ENCODE measurements at places on chromosomes 11 and 22.

GRCh38 chr11:134149371-134149770 lies 74.4 kb downstream of the NCAPD3 start:
- no peak for DNase-seq

DNA sequence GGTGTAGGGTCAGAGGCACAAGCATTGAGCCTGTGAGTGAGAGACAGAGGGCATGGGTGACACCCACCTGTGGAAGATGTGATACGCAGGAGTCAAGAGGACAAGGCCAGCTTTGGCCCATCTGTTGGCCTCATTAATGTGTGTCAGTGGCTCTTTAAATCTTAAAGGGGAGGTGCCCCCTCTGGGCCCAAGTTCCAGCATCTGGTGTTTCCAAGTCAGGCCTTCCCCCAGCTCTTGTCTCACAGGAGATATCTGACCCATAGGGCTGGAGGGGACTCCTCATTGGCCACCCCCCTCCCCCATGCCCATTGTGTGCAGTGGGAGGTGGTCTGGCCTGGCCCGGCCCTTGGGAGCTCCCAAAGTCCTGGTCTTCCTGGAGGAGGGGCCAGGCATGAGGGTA lies 8.9 kb downstream of the KCNK7 start:
- no peak for DNase-seq

- peak; percentile 90 for DNase-seq
Observed at GRCh38 chr11:131002145-131002544, 85.9 kb upstream of the SNX19 start.

GRCh38 chr11:65802841-65803240 lies 16.0 kb downstream of the OVOL1 start:
- no peak for DNase-seq

- no peak for DNase-seq
Observed at GRCh38 chr11:45233804-45234170, 52.4 kb downstream of the SYT13 start.

GRCh38 chr11:70032943-70033710 lies 45.0 kb upstream of the ANO1 start:
- DNase-seq: no peak

DNA sequence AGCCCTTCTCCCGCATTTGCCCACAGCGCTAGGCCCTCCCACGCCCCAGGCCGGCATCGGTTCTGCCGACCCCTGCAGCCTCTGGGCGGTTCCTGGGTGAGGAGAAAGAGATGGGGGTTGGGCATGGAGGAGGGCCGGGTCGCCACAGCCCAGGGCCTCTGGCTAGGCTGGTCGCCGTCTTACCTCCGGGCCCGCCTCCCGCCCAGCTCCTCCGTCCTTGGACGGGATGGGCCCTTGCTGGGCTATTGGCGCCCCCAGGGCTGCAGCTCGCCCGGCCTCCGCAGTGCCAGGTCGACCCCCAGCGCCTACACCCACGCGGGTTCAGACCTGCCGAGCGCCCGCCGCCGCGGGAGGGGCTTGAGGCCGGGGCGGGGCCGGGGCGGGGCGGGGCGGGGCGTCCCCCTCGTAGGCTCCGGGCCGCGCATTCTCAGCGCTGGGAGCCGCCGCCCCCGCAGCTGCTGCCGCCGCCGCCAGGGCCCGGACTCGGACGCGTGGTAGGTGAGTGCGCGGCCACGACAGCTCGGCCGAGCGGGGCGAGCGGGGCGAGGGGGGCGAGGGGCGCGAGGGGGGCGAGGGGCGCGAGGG lies at the start of gene CD151:
TSS of gene CD151 (plus strand) at position 424 of the 585 bp plus-strand sequence. CDS start 3,118 bp downstream, outside the sequence.
- no peak for DNase-seq

DNA sequence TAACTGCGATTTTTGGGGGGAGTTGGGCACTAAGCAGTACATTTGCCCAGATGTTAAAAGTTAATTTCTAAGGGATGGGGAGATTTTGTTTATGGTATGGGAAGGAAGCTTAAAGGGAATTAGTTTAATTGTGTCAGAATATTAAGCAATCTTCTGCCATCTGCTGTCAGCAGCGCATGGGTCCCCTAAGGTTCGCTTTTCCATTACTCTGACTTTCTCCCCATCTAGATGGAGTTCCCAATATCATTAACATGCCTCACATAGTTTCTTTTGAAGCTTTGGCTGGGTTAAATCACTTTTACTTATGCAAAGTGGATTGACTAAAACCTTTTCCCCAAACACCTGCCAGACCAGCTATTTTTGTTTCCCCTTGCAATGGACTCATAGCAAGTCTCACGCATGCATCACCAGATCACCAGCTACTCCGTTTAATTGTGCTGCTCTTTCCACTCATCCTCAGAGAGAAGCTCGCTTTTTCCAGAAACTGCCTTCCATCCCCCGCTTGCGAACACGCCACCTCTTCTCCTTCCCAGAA lies 172.7 kb downstream of the FAT3 start:
- no peak for DNase-seq

DNA sequence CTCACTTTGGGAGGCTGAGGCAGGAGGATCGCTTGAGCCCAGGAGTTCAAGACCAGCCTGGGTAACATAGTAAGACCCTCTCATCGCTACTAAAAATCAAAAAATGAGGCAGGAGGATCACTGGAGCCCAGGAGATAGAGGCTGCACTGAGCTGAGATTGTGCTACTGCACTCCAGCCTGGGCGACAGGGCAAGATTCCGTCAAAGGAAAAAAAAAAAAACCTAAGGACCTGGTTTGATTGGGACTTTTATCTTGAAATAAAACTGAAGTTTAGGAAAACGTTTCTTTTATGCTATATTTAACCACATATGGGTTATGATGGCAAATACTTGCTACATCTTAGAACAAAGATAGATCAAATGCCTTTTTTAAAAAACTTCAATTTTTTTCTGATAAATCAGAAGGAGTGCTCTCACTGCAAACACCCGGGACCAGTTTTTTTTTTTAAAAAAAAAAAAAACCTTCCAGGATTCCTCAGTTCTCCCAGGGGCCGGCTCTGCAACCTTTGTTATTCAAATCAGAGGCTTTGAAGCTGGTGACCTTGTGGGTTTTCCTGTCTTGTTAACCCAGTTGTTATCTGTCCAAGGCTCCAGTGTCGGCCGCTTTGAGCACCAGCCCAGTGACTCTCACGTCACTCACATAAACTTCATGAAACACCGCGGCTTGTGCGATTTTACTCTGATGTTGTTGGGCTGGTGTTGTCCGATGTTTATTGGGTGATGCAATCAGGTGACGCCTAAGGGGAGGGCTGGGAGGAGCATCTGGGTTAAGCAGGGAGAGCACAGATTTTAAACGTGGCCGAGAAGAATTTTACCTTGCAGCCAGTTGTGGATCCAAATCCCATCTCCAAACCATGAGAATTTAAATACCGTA lies 24.7 kb upstream of the SLC22A12 start:
- peak; percentile 91 for DNase-seq

GRCh38 chr22:37559901-37560607 lies at the start of gene CDC42EP1:
Gene CDC42EP1, plus strand, starts transcription at chr22:37560480. Its CDS starts 5,870 bp downstream, at chr22:37566350.
- peak; percentile 34 for DNase-seq

DNA sequence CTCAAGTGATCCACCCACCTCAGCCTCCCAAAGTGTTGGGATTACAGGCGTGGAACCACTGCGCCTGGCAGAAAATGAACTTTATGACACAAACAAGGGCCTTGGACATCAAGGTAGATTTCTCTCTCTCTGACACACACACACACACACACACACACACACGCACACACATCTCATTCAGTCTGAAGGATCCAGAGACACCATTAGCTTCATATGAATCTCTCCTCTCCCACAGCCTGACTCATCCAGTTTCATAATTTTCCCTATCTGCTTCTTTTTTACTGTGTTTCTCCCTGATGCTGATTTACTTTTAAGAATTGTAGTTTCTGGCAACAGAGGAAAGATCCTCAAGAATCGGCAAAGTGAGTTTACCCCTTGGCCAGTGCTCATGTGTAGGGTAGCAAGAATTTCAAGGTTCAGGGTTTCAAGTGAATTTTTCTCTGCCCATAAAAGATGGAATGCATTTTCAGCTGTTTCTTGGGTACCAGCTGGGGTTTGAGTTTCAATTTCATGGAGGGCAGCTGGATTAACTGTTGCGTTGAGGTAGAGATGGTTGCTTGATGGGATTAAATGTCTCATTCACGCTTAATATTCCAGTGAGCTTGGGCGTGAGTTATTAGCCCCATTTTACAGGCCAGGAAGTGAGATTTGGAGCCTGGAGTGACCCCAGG lies 3.5 kb downstream of the MYO18B start:
- DNase-seq: peak; percentile 28

DNA sequence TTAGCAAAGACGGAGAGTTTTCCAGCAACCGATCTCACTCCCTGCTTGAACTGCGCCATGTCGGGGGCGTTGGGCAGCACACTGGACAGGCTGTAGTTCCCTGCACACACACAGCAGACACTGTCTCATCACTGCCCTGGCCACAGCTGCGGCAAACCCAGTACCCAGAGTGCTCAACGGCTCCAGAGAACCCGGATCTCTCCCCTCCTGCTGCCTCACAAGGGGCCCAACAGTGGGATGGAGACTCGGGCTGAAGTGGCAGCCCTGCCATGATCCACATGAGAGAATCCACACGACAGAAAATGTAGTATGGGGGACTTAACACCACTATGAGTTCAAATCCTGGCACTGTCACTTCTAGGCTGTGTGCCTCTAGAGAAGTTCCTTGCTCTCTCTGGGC lies 58.0 kb downstream of the ARFGAP3 start:
- DNase-seq: no peak

DNA sequence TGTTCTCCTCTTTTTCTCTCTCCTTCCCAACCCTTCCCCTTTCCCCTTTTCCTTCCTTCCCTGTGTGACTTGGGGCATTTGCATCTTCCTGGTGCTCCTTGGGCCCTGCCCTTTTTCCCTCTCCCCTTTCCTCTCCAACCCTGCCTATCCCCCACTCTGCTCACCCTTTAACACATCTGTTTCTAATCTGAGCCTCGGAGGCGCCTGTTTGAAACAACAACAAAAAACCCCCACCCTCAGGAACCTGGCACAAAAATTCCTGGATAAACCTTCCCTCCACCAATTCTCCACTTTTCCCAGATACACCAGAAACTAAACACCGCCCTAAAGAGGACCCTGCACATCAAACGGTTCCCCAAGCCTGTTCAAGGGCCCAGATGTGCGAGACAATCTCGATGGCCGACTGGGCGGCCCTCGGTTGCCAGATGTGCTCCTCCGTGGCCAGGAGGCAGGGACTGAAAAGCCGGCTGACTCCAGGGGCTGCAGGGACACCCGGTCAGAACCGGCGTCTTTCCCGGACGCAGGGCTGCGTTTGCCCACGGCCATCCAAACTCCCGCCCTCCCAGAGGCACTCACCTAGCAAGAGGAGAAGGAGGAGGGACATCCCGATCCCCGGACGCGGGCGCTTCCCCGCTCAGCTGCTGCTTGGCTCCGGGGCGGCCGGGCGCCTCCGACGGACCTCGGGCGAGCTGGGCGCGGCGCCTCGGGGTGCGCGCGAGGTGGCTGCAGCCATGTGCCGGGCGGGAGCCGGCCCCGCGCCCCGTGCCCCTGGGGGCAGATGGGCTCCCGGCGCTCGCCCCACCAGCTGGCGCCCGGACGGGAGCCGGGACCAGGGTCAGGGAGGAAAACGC lies 486 bp downstream of the CLMP start:
- no peak for DNase-seq

GRCh38 chr11:42840176-42840829 lies 471.5 kb upstream of the API5 start:
- no peak for DNase-seq

GRCh38 chr22:27283714-27284113 lies 517.8 kb downstream of the MN1 start:
- no peak for DNase-seq

- DNase-seq: no peak
Observed at GRCh38 chr11:17230867-17231851, 23.4 kb upstream of the PIK3C2A start.

DNA sequence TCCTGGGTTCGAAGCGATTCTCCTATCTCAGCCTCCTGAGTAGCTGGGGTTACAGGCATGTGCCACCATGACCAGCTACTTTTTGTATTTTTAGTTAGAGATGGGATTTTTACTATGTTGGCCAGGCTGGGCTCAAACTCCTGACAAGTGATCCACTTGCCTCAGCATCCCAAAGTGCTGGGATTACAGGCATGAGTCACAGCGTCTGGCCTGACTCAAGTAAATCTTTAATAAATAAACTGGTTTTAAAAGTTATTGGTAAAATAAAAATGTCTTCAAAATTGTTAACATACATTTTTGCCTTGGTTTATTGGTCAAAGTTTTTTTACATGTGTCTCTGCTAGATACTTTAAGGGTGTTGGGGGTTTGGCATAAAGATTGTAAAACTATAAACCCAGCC lies 7.3 kb upstream of the PES1 start:
- no peak for DNase-seq

GRCh38 chr22:29861672-29862297 lies 21.2 kb upstream of the MTMR3 start:
- DNase-seq: no peak

DNA sequence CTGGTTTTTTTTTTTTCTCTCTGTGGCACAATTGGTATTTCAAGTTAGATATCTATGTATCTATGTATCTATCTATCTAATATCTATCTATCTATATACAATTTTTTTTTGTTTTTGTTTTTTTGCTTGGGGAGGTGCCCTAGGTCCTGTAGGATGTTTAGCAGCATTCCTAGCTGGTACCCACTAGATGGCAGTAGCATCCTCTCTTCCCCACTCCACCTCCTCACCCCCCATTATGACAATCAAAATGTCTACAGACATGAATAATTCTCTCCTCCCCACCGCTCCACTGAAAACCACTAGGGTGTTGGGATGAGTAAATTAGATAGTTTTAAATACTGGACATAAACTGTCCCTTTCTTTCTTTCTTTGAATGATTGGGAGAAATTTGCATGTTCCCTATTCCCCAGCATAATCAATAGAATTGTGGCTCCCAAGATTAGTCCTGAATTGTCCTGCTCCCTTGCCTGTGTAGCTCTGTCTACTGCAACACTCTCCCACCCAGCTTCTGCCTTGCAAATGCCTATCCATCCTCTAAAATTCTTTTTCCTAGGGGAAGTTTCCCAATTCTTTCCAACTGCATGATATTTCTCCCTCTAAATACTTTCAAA lies 1152.4 kb downstream of the LRRC4C start:
- DNase-seq: peak; percentile 48

DNA sequence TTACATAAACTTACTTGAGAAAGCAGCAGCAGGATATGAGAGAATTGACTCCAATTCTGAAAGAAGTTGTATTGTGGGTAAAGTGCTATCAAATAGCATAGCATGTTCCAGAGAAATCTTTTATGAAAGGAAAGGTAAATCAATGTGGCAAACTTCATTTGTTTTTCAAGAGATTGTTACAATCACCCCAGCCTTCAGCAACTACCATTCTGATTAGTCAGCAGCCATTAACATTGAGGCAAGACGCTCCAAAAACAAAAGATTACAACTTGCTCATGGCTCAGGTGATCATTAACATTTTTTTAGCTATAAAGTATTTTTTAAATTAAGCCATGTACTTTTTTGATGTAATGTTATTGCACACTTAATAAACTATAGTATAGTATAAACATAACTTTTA lies 357.2 kb downstream of the TMEM135 start:
- no peak for DNase-seq

DNA sequence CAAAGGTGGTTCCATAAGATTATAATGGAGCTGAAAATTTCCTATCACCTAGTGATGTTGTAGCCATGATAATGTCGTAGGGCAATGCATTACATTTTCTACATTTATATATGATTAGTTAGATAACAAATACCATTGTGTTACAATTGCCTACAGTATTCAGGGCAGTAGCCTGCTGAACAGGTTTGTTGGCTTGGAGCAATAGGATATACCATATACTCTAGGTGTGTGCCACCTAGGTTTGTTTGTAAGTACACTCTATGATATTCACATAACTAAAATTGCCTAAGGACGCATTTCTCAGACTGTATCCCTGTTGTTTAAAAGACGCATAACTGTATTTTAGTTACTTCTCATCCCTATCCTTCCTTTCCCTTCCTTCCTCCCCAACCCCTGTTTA lies 13.6 kb downstream of the PLEKHB1 start:
- peak; percentile 22 for DNase-seq
